ENCODE measurements at places on chromosomes 3 and 15. TPM values are rescaled to one million over a fixed set of nuclear protein-coding genes. Genes with fewer than 3 reads are reported as not detected.

DNA sequence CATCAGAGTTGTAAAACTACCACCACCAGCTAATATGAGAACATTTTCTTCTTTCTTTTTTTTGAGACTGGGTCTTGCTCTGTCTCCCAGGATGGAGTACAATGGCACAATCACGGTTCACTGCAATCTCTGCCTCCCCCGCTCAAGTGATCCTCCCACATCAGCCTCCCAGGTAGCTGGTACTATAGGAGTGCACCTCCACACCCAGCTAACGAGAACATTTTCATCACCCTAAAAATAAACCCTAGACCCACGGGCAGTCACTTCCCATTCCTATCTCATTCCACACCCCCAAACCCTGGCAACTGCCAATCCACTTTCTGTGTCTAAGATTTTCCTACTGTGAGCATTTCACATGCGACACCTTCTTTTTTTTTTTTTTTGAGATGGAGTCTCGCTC lies 130.9 kb downstream of the ATP10A start:
- H3K36me3 ChIP-seq, result peaks cover 24% of the 10 kb centered on the region
- H3K27me3 ChIP-seq, result no peaks in the 10 kb centered on the region
- no peak overlapping the region for H3K27ac ChIP-seq
- H3K4me3 ChIP-seq, result no peak overlapping the region

DNA sequence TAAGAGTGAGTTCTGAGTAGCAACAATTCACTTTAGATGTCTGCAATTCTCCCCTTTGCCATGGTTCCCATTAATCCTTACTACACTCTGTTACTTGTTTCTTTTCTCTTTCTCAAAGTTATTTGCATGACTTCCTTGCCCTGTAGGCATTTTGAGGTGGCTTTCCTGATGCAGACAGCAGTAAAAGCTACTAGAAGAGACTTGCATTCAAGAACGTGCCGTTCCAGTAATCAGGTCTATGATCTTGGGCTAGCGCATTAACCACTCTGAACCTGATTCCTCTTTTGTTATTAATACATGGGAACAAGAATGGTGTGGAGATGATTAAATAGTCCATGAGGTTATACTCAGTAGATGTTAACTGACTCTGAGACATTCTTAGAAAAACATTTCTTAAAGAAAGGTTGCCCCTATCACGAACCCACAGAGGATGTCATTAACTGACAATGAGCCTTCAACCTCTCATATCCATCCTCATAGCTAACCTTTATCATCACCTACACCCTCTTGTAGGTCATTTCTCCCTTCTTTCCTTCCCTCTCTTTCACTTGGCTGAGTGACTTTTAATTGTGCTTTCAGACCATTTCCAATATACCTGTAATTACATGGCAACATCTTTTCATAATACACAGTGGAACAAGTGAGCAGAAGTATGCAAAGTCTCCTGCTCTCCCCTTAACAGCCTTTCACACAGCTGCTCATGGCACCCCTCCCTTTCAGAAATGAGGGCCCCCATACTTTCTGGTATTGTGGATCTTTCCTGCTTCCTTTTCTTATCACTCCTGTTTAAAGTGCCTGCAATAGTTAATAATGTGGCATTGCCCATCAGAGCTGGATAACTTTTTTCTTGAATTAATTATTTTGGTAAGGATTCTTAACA lies 175.9 kb downstream of the CHST2 start:
- DNase-seq, result no peak
- no peaks in the 10 kb centered on the region for H3K36me3 ChIP-seq
- H3K27me3 ChIP-seq, result no peaks in the 10 kb centered on the region
- H3K4me1 ChIP-seq, result peaks cover 33% of the 10 kb centered on the region
- H3K27ac ChIP-seq, result peak overlapping the region; percentile 5

GRCh38 chr3:192636517-192637444 lies 90.6 kb downstream of the FGF12 start:
- H3K4me1 ChIP-seq, result no peaks in the 10 kb centered on the region
- no peak for DNase-seq
- H3K36me3 ChIP-seq, result no peaks in the 10 kb centered on the region
- H3K27me3 ChIP-seq, result no peaks in the 10 kb centered on the region
- H3K27ac ChIP-seq, result no peak overlapping the region
- H3K4me3 ChIP-seq, result no peak overlapping the region

- H3K27ac ChIP-seq, result no peak overlapping the region
- H3K4me3 ChIP-seq, result no peak overlapping the region
- DNase-seq, result no peak
These were observed 33.3 kb upstream of the MRPS22 start for GRCh38 chr3:139310474-139310933.

- H3K4me3 ChIP-seq, result no peak overlapping the region
- peaks cover 3% of the 10 kb centered on the region for H3K36me3 ChIP-seq
- H3K27ac ChIP-seq, result no peak overlapping the region
These were observed 181.2 kb downstream of the NECTIN3 start for GRCh38 chr3:111252779-111253178.

DNA sequence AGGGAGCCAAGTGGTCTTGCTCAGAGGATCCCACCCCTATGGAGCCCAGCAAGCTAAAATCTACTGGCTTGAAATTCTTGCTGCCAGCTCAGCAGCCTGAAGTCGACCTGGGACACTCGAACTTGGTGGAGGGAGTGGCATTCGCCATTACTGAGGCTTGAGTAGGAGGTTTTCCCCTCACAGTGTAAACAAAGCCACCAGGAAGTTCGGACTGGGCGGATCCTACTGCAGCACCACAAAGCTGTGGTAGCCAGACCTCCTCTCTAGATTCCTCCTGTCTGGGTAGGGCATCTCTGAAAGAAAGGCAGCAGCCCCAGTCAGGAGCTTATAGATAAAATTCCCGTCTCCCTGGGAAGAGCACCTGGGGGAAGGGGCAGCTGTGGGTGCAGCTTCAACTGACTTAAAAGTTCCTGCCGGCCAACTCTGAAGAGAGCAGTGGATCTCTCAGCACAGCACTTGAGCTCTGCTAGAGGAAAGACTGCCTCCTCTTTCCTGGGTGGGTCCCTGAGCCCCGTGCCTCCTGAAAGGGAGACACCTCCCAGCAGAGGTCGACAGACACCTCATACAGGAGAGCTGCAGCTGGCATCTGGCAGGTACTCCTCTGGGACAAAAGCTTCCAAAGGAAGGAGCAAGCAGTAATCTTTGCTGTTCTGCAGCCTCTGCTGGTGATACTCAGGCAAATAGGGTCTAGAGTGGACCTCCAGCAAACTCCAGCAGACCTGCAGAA lies 576.3 kb upstream of the NECTIN3 start:
- H3K27ac ChIP-seq, result no peak overlapping the region
- DNase-seq, result no peak
- H3K27me3 ChIP-seq, result no peaks in the 10 kb centered on the region
- no peaks in the 10 kb centered on the region for H3K36me3 ChIP-seq
- no peak overlapping the region for H3K4me3 ChIP-seq

NR2E3 gene
- total RNA-seq, result not detected

DNA sequence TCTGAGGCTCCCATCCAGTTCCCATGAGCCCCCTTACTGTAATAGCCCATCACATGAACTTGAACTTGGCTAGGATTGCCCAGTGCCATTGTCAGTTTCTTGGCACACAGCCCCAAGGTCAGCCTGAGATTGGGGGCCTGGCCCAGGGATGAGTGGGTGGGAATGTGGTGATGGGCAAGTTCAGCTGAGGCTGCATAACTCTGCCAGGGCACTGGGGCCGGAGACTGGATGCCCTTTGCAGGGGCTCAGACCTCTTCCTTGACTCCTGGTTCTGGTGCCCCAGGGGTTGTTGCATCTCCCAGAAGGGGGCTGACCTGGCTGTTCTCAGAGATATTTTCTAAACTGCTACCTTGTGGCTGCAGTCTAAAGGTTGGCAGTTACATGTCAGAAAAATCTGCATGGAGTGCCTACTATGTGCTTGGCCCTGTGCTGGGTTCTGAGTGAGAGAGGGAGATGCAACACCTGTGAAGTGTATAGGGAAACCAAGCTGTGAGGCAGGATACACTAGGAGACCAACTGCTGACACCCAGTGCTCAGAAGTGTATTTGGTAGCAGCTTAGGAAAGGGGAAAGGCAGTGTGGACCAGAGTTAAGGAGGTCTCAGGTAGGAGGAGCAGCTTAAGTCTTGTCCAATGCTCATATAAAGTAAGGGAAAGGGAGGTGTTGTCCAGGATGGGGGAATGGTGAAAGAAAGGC lies 74.8 kb upstream of the PRR23C start:
- no peak overlapping the region for H3K4me3 ChIP-seq
- DNase-seq, result no peak
- no peaks in the 10 kb centered on the region for H3K27me3 ChIP-seq
- no peak overlapping the region for H3K27ac ChIP-seq
- H3K4me1 ChIP-seq, result no peaks in the 10 kb centered on the region
- no peaks in the 10 kb centered on the region for H3K36me3 ChIP-seq

GRCh38 chr3:138203938-138204337 lies 16.8 kb downstream of the ARMC8 start:
- H3K4me1 ChIP-seq, result peaks cover 16% of the 10 kb centered on the region
- no peak overlapping the region for H3K4me3 ChIP-seq
- no peak overlapping the region for H3K27ac ChIP-seq
- H3K36me3 ChIP-seq, result peaks cover 31% of the 10 kb centered on the region
- no peak for DNase-seq

DNA sequence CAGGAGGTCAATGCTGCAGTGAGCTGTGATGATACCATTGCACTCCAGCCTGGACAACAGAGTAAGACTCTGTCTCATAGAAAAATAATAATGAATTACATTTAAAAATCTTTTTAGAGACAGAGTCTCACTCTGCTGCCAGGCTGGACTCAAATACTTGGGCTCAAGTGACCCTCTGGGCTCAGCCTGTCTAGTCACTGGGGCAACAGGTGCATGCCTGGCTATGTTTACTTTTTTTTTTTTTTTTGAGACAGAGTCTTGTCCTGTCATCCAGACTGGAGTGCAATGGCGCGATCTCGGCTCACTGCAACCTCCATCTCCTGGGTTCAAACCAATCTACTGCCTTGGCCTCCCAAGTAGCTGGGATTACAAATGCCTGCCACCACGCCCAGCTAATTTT lies 8.0 kb upstream of the PLEKHO2 start:
- no peak overlapping the region for H3K4me3 ChIP-seq
- no peak for DNase-seq
- peaks cover 5% of the 10 kb centered on the region for H3K36me3 ChIP-seq
- no peak overlapping the region for H3K27ac ChIP-seq

DNA sequence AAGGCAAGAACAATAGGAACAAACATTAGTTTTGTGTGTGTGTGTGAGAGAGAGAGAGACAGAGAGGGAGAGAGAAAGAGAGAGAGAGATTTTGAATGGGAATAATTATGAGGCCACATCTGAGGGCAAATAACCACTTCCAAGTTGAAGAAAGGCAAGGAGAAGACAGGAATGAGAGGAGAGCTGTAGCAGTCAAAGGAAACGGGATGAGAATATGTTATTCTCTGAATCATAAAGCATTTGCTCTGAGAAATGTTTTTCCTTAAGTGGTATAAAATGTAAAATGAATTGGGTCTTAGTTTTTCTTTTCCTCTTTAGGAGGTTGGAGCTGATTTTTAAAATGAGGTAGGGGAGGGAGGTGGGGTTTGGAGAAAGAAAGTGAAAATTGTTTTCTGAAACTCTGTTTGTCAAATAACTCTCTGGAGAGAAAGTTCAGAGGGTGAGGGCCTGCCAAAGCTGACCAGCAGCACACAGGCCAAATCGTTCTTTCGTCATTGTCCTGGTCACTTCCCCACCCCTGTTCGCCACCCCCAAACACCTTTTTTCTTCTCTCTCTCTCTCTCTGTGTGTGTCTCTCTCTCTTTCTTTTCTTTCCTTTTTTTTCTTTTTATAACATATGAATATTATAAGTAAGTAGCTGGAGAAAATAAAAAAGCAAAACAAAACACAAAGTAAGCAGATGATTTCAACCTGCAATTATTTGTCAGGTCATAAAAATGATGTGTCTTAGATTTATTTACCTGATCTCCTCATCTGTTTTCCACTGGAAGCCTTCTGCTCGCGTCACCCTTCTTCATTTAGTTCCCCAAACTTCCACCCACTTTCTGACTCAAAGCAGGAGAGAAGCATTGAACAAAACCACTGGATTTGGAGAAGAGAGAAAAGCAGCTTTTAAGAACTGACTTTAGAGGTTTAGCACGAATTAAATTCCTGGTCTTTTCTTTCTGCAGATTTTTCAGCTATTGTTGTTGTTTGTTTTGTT lies 110.6 kb downstream of the LPP start:
- H3K4me1 ChIP-seq, result peaks cover 6% of the 10 kb centered on the region
- H3K27me3 ChIP-seq, result no peaks in the 10 kb centered on the region
- DNase-seq, result no peak
- H3K27ac ChIP-seq, result no peak overlapping the region
- no peaks in the 10 kb centered on the region for H3K36me3 ChIP-seq

- H3K36me3 ChIP-seq, result no peaks in the 10 kb centered on the region
- DNase-seq, result no peak
- no peak overlapping the region for H3K27ac ChIP-seq
- no peaks in the 10 kb centered on the region for H3K4me1 ChIP-seq
These were observed 270.0 kb downstream of the TBL1XR1 start for GRCh38 chr3:176927280-176927679.

- peaks cover 31% of the 10 kb centered on the region for H3K4me1 ChIP-seq
- H3K27me3 ChIP-seq, result no peaks in the 10 kb centered on the region
- DNase-seq, result peak; percentile 53
- peak overlapping the region; percentile 17 for H3K4me3 ChIP-seq
- H3K36me3 ChIP-seq, result peaks cover 4% of the 10 kb centered on the region
These were observed 244.1 kb upstream of the STT3B start for GRCh38 chr3:31288641-31289100.

- no peak for DNase-seq
- H3K27ac ChIP-seq, result peak overlapping the region; percentile 20
- no peaks in the 10 kb centered on the region for H3K27me3 ChIP-seq
- peaks cover 33% of the 10 kb centered on the region for H3K36me3 ChIP-seq
These were observed 292.8 kb downstream of the LPP start for GRCh38 chr3:188446766-188447165.

Measured in activated CD4-positive, alpha-beta T cell treated with anti-CD3 and anti-CD28 coated beads, Interleukin-2, amount 10 ng/mL, durations not matched to agents 7 days and 5 days (primary cell).